Right renal cortex interstitium (tissue), 3 donors: ENCODE measurements at places on chromosomes 2 and 18. TPM values are rescaled to one million over a fixed set of nuclear protein-coding genes. Genes with fewer than 3 reads are reported as not detected.

GRCh38 chr2:58156780-58157179 lies 84.3 kb downstream of the FANCL start:
- no peak for DNase-seq

- no peak for DNase-seq
Observed at GRCh38 chr2:205763708-205764211, 81.5 kb downstream of the NRP2 start.

The RGPD8 gene
- 1.9 TPM for polyA plus RNA-seq

- no peak for DNase-seq
Observed at GRCh38 chr2:11955314-11955713, 208.9 kb downstream of the LPIN1 start.

DNA sequence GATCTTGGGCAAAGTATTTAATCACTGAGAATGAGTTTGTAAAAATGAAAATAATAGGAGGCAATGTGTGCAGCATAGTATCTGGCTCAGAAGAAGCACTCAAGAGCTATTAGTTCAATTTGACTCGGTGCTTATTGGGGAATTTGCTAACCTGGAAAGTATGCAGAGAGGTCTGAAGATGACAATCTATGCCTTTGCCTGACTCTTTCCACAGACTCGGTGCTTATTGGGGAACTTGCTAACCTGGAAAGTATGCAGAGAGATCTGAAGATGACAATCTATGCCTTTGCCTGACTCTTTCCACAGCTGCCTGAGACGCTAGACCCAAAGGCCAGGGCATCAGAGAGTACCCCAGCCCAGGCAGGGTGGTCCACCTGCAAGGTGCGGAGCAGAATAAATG lies 12.2 kb upstream of the SH3BP4 start:
- no peak for DNase-seq

DNA sequence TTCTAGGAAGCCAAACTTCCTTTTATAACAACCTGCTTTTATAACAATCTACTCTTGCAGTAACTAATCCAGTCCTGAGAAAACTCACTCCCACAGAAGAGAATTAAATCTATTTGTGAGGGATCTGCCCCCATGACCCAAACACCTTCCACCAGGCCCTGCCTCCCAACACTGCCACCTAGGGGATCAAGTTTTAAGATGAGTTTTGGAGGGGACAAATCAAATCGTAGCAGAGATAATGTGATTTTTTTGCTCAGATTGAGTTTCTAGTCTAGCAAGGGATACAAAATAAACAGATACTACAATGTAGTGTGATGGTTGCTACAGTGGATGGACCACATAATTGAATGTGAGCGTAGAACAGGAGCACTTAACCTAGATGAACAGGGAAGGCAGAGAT lies 52.2 kb downstream of the NCOA1 start:
- no peak for DNase-seq

DNA sequence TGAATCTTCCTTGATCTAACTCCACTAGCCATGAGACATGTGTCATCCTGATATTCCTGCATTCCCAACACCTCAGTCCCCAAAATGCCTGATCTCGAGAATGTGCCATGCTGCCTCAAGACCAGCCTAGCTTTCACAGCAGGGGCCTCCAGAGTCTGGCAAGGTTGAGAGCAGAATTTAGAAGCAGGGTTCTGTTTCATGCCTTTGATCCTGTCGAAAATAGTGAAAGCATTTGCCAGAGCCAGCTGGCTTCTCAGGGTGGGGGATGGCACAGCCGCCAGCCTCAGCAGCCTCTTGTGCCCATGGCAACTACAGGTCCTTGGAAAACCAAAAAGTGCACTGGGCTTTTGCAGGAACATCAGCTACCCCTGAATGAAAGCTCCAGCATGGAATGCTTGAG lies 143.5 kb downstream of the RTN4 start:
- DNase-seq, result no peak

GRCh38 chr2:56450047-56450446 lies 266.3 kb downstream of the CCDC85A start:
- DNase-seq, result no peak

GRCh38 chr2:120300385-120300784 lies 45.6 kb upstream of the INHBB start:
- no peak for DNase-seq

DNA sequence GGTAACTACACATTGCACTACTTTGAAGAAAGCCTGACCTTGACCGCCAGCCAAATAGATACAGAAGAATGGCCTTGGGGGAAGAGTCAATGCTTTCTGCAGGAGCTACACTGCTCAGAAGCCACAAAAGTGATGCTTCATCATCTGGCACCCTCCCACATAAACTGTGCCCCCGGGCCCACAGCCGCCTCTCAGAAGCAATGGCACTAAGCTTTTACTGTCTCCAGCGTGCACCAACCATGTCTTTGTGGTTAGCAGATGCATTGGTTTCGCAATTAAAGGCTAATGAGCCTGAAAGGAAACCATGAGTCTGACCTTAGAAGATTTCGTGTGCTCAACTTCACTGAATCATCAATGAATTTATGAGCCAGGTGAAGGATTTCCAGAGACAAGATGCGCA lies 209.4 kb upstream of the TRIB2 start:
- DNase-seq, result no peak

GRCh38 chr2:217832115-217832514 lies 170.7 kb downstream of the TNS1 start:
- DNase-seq, result no peak

The HADHB gene
- 195 TPM for polyA plus RNA-seq

DNA sequence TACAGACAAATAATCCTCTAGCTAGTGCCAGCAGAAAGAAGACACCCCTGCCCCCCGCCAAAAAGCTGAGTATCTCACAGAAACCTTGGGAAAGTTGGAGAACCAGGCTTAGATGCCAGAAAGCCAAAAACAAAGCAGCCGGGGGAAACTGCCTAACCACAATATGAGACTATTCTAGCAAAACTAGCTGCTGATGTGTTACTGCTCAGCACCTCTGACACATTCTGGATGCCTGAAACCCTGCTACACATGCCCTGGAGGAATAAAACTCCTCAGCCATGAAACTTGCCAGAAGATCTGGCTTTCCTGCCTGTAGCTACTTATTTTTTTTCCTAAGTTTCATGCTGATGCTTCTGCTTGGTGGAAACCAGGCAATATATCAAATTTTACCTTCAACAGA lies 122.7 kb upstream of the GCFC2 start:
- DNase-seq, result no peak

The PDCD1 gene
- polyA plus RNA-seq, result 0.15 TPM

GRCh38 chr2:29829841-29830240 lies 91.5 kb downstream of the ALK start:
- no peak for DNase-seq

The SMCHD1 gene
- 70.9 TPM for polyA plus RNA-seq

- DNase-seq, result no peak
Observed at GRCh38 chr2:234368861-234369261, 128.0 kb downstream of the ARL4C start.

The RUFY4 gene
- 0.08 TPM for polyA plus RNA-seq

DNA sequence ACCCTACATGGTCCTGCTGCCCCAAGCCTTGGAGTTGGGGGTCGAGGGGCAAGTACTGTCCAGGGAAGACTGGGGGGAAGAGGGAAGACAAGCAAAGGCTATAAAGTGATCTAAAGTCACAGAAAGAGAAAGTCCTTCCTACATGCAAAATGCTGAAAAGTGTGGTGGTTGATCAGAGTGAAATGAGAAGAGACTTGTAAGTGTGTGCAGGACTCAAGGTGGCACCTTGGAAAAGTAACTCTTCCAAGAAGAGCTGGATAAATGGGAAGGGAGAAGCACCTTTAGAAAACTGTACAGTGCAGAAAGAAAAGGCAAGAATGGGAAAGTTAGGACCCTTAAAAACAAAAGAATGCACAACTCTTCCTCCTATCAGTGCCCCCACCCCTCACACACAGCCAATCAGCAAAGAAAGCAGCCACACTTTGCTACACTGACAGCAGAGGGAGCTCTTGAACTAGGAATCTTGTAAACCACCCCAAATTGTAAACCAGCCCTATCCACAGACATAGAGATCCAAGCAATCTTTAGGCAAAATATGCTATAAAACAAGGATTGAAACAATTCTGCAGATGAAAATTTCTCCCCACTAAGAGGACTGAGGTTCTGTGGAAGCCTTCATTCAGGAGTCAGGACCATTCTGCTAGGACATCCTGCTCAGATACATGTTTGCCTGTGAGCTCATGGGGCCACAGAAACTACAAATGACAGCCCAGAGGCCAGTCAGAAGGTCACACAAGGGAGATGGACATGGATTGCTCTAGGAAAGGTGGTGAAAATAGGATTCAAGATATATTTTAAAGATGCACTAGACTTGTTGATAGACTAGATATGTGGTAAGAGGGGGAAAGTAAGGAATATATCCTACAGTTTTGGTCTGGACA lies 146.4 kb downstream of the FTCDNL1 start:
- DNase-seq, result no peak

DNA sequence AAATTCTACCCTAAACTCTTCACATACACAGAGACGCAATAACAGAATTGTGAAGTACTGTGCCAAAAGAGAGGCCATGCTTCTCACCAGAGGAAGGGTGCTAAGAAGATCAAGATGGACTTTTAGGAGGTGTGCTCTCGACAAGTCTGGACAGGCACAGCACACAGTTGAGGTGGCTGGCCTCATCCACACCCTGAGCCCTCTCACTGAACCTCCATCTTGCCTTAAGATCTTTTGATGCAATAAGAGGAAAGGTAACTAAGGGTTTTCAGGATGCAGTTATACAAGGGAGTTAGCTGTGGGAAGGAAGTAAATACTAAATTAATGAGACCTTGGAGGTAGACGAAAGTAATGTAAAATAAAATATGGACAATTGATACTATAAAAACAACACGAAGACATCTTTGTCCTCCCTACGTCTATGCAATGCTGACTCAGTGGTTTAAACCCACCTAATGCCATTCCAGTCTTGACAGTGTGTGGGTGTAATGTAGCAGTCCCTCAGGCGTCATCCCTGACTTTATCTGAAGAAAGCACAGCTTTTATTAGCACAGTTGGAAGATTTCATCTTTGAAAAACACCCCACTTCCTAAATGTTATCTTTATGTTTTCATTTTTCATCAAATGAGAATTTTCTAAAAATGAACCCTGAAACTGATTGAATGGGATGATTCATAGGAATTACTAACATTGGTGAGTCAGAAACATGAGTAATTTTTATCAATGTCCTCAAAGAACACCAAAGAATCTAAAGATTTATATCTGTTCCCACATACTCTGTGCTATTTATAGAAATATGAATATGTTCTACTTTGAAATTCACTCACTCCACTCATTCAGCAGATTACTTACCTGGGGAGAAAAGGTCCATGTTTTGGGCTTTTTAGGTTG lies 34.0 kb upstream of the MALL start:
- DNase-seq, result no peak

The RBM43 gene
- 16.3 TPM for polyA plus RNA-seq
